GM10248 (cell line): ENCODE measurements at places on chromosomes 7 and 10.

GRCh38 chr10:3272300-3272699 is 99.7 kb upstream of the PITRM1 start:
- no peak for DNase-seq

DNA sequence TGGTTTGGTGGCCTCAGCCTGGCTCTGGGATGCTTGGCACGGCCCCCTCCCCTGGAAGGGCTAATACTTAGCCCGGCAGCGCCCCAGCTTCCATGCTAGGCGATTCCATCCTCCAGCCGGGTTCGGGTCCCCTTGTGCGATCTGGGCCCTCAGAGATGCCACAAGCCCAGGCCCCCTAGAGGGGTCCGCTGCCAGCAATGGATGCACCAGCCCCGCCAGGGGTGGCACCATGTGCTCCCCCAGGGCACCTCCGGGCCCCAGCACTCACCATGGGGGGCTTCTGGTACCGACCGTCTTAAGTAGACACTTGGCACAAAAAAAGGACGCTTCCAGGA is 125.7 kb upstream of the KCTD7 start:
- DNase-seq, result peak; percentile 13

DNA sequence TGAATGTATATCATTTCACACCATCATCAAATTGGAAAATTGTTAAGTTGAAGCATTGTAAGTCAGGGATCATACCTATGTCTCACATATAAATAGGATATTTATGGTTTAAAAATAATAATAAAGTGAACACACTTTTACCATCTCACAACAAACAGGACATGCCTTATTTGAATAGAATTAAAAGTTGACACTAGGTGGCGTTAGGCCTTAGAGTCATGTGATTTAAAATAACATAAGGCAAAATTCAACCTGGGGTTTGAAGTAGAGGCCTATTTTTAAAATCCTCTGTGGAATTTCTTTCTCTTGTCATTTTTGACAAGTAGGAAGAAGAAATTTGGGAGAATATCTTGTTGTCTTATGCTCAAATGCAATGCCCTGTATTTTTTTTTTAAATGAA is 184.7 kb upstream of the PCDH15 start:
- DNase-seq, result no peak

DNA sequence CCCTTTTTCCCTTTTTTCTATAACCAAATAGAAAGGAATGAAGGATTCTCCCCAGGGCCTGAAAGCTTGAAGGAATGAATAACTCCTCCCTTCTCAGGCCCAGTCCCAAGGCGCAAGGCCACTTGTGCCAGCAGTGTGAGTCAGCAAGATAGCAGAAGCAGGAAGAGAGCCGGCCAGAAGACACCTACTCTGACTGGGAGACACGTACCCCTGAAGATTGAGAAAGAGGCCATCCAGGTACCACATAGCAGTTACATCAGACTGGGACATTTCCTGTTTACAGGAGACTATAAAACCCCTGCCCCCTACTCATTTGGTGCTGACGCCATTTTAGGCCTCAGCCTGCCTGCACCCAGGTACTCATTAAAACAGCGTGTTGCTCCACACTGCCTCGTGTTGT is 65.5 kb downstream of the LRRC17 start:
- no peak for DNase-seq

- DNase-seq, result no peak
These were observed 221.8 kb upstream of the TMEM72 start for GRCh38 chr10:44689368-44689767.

DNA sequence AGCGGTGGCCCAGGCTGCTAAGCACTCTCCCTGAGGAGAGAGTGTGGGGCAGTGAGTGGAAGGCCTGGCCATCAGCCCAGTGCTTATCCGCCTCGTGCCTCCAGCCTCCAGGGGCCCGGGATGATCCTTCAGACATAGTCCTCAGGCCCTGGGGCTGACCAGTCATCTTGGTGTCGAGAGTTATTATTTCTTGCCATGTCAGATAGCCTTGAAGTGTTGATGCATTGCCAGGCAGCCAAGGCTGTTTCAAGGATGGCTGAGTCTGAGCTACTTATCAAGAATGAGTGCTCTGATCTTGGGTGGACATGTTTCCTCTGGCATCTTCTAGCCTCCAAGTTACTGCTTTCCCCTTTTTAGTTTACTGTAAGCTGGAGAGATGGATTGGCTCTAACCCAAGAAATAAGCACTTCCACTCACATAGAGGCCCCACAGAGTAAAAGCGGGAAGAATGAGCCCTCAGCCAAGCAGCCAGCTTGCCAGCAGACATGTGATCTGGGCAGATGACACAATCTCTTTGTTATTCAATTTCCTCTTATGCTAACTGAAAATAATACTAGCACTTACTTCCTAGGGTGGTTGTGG is 136.5 kb upstream of the NAMPT start:
- DNase-seq, result no peak

DNA sequence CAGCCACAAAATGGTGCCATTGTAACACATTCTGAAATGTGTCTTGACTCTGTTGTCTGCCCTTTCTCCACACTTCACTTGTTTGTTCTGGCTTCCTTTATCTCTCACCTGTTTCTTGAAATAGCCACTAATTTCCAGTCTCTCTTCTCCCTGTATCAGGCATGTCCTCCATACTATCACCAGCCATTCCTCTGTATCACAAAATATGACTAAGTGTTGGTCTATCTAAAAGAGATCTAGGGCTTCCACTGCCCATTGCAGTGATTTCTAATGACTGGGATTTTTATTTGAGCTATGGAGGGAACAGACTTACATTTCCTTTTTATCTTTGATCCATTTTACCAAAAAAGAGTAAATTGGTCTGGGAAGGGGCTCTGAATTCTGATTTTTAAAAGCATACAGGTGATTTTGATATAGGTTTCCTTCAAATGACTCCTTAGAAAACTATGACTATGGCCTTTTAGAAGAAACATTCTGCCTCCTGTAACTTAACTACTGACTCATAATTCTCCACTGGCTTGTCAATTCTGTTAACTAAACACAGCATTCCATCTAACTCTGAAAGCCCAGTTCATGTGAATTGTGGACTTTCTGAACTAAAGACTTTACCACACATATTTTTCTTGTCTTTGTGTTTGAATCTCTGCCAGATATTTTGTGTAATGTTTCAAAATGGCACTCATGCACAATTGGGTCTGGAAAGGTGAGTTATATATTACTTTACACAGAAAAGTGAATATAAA is 1121.4 kb downstream of the XPNPEP1 start:
- no peak for DNase-seq

DNA sequence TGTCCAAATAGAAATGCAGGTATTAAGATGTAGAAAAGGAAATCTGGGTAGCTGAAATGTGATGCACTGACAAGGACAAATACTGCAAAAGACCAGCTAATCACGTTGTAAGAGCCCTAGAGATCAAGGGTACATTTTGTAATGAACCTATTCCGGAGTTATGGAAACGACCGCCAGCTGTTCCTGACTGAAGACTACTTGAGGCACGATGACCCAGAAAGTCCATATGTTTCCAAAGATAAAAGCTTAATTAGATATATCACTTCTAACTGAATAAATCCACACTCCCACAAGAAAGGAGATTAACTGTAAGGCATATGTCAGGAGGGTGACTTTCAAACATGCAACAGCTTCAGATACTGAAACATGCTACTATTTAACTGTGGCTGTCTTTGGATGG is 253.5 kb downstream of the NSUN6 start:
- no peak for DNase-seq

DNA sequence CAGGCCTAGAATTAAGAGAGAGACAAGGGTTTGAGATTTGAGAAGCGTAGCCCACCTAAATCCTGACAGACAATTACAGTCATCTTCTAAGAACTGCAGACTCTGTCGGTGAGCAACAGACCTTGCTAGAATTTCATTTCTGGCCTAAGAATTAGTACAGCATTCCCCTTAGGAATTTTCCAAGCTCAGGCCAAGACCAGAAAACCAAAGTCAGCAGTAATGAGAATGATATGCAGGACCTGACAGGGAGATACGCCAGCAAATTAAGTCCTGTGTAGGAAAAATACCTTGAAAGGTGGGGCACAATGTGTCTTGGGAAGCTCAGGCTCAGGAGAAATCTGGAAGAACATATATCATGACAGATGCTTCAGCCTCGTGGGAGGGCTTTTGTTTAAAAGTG is 52.7 kb upstream of the HERPUD2 start:
- no peak for DNase-seq

GRCh38 chr10:70512149-70512639 is 33.6 kb downstream of the PALD1 start:
- DNase-seq, result no peak

DNA sequence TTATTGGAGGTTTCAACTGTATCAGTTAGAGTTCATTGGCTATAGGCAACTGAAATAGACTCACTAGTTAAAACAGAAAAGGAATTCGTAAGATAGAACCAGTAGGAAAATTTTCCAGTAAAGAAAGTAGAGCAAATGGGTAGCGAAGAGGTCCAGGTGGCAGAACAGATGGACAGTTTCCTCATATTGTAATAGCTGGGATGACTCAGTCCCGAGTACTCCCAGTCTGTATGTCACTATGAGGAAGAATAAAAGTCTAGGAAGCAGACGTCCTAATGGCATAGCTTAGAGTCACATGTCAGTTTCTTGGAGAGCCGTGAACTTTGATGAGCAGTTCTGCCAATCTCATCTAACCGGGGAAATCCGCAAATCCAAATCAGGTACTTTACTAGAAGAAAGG is 95.3 kb downstream of the RNF32 start:
- no peak for DNase-seq

DNA sequence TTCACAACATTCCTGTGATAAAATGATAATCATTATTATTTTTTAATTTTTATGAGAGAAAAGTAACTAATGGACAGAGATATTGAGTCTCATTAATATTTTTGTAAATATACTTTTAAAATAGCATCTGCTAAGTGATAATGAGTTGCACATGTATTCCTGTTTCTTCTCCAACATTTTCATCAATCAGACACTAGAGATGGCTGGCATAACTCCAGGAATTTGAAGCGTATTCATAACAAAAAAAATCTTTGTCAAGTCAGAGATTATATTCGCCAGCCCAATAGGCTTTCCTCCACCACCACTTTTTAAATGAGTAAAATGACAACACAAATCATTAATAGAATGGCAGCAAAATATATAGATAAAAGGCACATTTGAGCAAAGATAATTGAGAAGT is 524.0 kb upstream of the KCND2 start:
- no peak for DNase-seq

DNA sequence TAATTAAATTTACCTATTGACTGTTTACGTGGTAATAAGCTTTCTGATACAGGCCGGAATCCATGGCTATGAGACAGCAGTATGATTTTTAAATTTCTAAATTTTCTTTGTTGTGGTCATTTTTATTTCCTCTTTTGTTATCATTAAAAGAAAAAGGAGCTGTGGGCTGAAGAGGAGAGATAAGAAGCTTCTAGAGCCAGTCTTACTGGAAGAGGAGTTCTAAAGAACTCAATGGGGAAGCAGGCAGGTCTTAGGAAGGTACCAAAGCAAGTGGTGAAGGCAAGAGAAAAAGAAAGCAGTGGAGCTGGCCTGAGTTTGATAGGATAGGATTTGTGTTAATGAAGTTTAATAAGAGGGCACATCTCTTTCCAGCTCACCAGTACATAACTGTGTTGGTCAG is 1187.8 kb downstream of the CNTNAP2 start:
- DNase-seq, result no peak

GRCh38 chr7:41472427-41473125 is 230.3 kb downstream of the INHBA start:
- no peak for DNase-seq

DNA sequence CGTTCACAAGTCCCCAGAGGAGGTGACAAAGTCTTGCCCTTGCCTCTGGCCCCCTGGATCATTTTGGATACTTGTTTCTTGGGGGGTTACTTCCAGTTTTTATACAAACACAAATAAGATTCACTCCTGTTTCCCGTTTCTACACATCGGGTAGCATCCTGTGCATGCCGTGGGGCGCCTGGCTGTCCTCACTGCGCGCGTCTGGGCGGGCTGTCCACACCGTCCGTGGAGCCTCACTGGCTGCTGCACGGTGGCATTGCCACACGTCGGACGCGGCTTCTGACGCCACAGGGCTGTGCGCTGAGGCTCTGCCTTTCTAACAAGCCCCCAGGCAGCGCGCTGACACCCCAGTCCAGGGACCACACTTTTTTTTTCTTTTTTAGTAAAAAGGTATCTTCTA is 18.4 kb downstream of the BNIP3 start:
- no peak for DNase-seq

DNA sequence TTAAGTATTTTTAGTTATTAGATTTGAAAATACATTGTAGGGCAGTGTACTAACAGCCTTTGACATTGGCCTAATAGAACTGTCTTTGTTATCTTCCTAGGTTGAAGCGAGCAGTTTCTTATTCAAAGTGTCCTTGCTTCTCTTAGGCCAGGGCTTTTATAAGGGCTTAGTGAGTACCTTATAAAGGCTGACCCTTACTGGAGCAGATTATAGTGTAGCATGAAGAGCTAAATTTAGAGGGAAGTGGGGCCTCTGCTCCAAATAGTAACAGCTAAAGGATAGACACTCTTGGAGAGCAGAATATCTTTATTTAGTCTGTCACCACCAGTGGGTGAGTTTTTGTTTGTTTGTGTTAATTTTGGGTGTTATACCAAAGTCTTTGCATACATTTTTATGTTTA is 15.9 kb downstream of the BZW2 start:
- DNase-seq, result no peak

DNA sequence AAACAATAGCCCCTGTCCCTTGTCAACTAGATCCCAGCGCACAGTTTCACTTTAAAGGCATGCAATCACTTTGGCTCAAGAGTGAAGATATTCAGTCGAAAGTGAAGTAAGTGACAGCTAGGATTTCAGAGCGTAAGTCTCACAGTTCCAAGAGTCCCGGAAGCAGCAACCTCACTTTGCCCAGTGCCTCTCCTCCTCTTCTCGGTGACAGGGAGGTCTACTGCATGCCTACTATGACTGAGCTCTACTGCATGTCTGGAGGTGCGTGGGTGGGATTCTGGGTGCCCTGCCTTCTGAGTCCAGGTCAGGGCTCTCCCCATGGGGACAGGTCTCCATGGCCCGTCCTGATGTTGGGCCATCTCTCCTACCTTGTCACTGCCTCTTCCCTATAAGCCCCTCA is 17.0 kb downstream of the PRKCQ start:
- no peak for DNase-seq
